Common myeloid progenitor, CD34-positive (primary cell): ENCODE measurements at places on chromosomes 3 and 15.
A peak's percentile ranks its signal among the peaks of the same experiment; 100 is the strongest.

GRCh38 chr3:107064405-107065060 lies 312.7 kb upstream of the CCDC54 start:
- no peak overlapping the region for H3K4me3 ChIP-seq
- DNase-seq = peak; percentile 81
- H3K4me1 ChIP-seq = peaks cover 2% of the 10 kb centered on the region
- no peaks in the 10 kb centered on the region for H3K36me3 ChIP-seq
- H3K27ac ChIP-seq = no peak overlapping the region
- H3K27me3 ChIP-seq = no peaks in the 10 kb centered on the region

- H3K4me1 ChIP-seq = no peaks in the 10 kb centered on the region
- DNase-seq = no peak
- H3K4me3 ChIP-seq = no peak overlapping the region
- no peak overlapping the region for H3K27ac ChIP-seq
These were observed 11.4 kb downstream of the CHRD start for GRCh38 chr3:184391266-184391665.

DNA sequence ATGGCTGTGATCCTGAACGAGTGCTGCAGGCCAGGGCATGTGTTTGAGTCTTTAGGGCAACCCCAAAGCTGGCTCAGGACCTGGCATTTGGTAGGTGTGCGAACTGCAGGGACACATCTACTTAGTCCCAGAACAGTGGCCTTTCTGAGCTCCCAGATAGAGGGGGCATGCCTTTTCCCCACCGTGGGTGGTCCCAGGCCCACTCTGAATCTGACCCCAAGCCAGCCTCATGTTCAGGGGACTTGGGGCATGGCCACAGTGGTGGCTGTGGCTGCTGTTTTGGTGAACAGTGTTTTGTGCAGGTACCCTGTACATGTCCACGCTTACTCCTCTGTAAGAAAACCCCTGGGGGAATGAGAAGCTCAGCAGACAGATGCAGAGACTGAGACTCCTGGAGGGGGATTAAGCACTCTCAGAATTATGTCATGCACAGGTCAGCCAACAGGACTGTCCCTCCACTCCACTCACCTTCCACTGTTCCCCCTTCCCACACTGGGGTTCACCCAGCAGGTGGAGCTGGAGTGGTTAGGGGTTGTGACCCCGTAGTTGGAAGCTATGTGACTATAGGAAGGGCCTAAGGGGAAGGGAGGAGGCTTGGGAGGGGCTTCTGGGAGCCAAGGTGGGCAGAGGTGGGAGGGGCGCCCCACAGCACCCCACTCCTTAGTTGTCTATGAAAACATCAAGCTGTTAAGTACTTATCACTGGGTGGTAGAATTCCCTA lies 16.4 kb downstream of the ESYT3 start:
- no peak for DNase-seq
- no peaks in the 10 kb centered on the region for H3K27me3 ChIP-seq
- no peaks in the 10 kb centered on the region for H3K36me3 ChIP-seq
- no peak overlapping the region for H3K4me3 ChIP-seq
- no peak overlapping the region for H3K27ac ChIP-seq

DNA sequence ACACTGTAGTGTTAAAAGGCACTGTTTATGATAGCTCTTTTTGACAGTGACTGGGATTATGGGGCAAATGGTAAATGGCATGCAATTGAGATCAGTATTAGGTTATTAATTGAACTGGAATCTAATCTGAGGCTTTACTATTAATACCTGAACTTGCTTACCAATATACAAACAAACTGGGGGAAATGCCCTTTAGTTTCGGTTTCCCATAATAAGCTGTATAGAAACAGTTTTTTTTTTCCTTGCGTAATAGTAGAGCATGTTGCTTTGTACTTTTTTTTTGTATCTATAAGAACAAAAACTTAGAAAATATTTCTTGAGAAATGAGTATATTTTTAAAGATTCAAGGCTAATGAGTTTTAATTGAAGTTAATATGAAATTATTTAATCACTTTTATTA lies 95.0 kb downstream of the FNDC3B start:
- DNase-seq = no peak
- peaks cover 14% of the 10 kb centered on the region for H3K4me1 ChIP-seq
- H3K27ac ChIP-seq = no peak overlapping the region
- no peak overlapping the region for H3K4me3 ChIP-seq
- H3K36me3 ChIP-seq = no peaks in the 10 kb centered on the region
- no peaks in the 10 kb centered on the region for H3K27me3 ChIP-seq

GRCh38 chr15:67829647-67830504 lies 4.6 kb downstream of the SKOR1 start:
- peaks cover 67% of the 10 kb centered on the region for H3K4me1 ChIP-seq
- no peak overlapping the region for H3K4me3 ChIP-seq
- H3K36me3 ChIP-seq = no peaks in the 10 kb centered on the region

- H3K27me3 ChIP-seq = no peaks in the 10 kb centered on the region
- peaks cover 5% of the 10 kb centered on the region for H3K4me1 ChIP-seq
- DNase-seq = no peak
These were observed 508 bp upstream of the ECT2 start for GRCh38 chr3:172750069-172750367.

GRCh38 chr15:56786966-56787365 lies 53.7 kb upstream of the ZNF280D start:
- no peaks in the 10 kb centered on the region for H3K4me1 ChIP-seq
- no peaks in the 10 kb centered on the region for H3K27me3 ChIP-seq
- no peak overlapping the region for H3K4me3 ChIP-seq
- no peaks in the 10 kb centered on the region for H3K36me3 ChIP-seq
- DNase-seq = no peak

DNA sequence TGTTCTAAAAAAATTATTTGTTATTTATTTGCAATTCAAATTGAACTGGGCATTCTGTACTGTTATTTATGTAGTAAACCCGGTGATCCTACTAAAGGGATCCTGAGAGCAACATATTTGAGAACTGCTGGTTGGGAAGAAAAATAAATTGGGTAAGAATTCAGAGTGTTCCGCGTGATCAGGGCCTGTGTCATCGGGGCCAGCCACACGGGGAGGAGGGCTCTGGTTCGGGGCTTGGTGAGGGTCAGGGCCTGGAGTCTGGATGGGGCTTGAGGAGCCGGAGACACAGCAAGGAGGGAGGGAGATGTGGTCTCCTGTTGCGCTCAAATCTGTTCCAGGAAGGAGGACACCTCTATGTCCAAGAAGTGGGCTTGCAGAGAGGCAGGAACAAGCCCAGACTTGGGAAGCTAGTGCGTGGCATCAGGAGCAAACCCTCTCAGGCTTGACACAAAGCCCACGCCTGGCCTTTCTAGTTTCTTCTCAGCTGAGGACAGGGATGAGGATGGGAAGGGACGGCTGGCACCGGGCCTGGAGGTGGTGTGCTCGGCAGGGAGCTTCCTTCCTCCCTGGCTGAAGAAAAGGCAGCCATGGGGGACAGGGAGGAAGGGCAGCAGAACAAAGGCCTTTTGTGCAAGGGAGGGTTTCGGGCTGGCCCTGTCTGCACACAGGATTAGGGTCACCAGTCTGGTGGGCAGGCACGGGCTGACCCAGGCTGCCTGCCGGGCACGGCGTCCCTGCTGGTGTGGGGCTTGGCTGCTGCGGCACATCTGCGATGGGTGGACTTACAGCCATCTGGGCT lies 22.9 kb upstream of the FBLN2 start:
- no peaks in the 10 kb centered on the region for H3K27me3 ChIP-seq
- no peaks in the 10 kb centered on the region for H3K36me3 ChIP-seq
- H3K4me3 ChIP-seq = no peak overlapping the region
- DNase-seq = no peak
- no peaks in the 10 kb centered on the region for H3K4me1 ChIP-seq

- H3K4me1 ChIP-seq = peaks cover 34% of the 10 kb centered on the region
- no peak overlapping the region for H3K27ac ChIP-seq
- DNase-seq = peak; percentile 58
- H3K4me3 ChIP-seq = no peak overlapping the region
- no peaks in the 10 kb centered on the region for H3K36me3 ChIP-seq
These were observed 10.1 kb downstream of the USP3 start for GRCh38 chr15:63514531-63514943.

DNA sequence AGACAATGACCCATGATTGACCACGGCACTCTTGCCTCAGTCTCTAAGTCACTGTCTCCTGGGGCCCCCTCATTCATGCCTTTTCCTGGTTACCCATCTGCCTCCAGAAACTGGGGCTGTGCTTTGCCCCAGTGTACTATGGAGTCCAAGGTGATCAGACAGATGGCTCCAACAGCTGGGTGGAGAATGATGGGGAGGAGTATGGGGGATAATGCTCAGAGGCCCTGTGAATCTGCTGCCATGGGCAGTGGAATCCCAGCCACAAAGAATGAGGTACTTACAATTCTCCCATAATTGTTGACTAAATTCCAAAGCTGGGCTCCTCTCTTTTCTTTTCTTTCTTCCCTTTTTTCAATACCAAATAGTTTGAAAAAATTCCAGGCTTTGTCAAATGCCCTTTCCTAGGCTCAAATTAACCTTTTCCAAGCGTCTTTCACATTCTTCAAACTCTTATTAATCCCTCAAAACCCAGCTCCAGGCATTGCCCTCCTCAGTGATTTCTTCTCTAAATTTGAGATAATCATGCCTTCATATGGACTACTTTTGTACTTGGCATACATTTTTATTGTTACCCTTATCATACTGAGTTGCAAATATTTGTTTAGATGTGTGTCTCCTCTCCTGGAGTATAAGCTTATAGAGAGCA lies 148.5 kb upstream of the ICE2 start:
- no peak overlapping the region for H3K4me3 ChIP-seq
- H3K27me3 ChIP-seq = no peaks in the 10 kb centered on the region
- H3K4me1 ChIP-seq = no peaks in the 10 kb centered on the region
- no peaks in the 10 kb centered on the region for H3K36me3 ChIP-seq

DNA sequence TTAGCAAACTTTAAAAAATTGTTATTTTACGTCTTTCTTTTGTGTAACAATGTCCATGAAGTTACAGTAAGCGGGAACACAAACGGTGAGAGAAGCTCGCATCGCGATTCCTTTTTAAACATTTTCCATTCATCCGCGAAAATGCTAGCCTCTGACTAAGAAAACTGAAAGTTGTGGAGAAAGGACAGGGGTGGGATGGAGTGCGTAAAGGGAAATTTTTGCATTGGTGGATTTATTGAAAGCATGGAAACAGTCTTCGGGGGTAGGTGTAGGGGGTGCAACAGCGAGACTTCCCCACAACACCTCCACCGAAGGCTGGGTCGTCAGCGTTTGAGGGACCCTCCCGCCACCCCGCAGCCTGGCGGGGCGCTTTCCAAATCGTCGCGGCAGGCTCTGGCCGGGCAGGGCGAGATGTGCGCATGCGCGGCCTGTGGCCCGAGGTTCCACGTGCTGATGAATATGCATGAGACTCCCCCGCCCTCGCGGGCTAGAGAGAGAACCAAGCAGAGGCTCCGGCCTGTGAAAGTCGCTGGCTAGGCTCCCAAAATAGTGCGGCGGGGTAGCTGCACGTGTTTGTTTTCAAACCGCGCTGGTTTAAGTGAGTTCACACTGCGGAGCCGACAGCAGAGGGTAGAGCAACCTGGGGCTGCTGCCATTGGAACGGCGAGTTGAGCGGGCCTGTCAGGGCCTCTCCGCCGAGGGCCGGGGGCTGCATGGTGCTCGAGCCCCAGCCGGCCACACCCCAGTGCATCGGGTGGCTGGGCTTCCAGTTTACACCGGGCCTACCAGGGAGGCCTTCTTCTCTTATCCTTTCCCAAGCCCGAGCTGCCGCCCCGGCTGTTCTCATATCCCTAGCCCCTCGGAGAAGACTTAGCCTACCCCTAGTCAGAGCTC lies 9.9 kb downstream of the ZIC1 start:
- H3K27ac ChIP-seq = no peak overlapping the region
- peaks cover 51% of the 10 kb centered on the region for H3K27me3 ChIP-seq
- no peaks in the 10 kb centered on the region for H3K4me1 ChIP-seq
- H3K36me3 ChIP-seq = no peaks in the 10 kb centered on the region

- no peaks in the 10 kb centered on the region for H3K36me3 ChIP-seq
- DNase-seq = no peak
- no peak overlapping the region for H3K4me3 ChIP-seq
- H3K27ac ChIP-seq = no peak overlapping the region
- H3K27me3 ChIP-seq = no peaks in the 10 kb centered on the region
These were observed 302.8 kb upstream of the RBMS3 start for GRCh38 chr3:28978092-28978491.
